ENCODE measurements at places on chromosomes 13 and 19.

GRCh38 chr19:10961073-10961860 lies 437 bp downstream of the SMARCA4 start:
- peak; percentile 36 for DNase-seq

GRCh38 chr13:39364947-39365468 lies 238.0 kb downstream of the LHFPL6 start:
- DNase-seq: no peak

- DNase-seq: no peak
Measured at GRCh38 chr13:43128504-43128961, 105.1 kb downstream of the DNAJC15 start.

DNA sequence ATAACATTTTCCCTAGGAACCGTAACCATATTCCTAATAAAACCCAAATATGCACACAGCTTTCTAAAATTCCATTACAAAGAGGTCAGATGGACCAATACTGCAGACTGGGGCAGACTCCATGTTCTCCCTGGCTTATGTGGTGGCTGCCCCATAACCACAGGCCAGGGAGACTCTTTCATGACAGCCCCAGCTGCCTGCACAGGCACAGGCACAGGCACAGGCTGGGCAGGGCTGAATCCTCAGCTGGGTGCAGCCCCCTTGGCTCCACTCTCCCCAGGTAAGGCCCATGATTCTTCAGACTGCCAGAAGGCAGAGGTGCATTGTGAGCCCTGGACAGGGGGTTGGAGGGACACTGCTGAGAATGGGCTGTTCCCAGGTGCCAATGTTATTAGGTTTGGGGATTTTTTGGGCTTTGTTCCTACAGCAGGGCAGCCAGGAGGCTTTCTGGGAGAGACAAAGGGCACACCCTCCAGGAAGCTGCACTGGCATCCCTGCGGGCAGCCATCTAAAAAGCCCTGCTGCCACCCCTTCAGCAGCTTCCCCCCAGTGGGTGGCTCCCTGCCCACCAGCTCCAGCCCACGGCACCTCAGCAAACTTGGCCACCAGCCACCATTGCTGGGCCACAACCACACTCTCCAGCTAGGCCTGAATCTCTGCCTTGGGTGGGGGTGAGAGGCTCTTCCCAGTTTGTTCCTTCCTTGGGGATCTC lies 20.0 kb downstream of the DOCK9 start:
- no peak for DNase-seq

- DNase-seq: no peak
Measured at GRCh38 chr19:3056417-3057088, 5.7 kb downstream of the TLE5 start.

DNA sequence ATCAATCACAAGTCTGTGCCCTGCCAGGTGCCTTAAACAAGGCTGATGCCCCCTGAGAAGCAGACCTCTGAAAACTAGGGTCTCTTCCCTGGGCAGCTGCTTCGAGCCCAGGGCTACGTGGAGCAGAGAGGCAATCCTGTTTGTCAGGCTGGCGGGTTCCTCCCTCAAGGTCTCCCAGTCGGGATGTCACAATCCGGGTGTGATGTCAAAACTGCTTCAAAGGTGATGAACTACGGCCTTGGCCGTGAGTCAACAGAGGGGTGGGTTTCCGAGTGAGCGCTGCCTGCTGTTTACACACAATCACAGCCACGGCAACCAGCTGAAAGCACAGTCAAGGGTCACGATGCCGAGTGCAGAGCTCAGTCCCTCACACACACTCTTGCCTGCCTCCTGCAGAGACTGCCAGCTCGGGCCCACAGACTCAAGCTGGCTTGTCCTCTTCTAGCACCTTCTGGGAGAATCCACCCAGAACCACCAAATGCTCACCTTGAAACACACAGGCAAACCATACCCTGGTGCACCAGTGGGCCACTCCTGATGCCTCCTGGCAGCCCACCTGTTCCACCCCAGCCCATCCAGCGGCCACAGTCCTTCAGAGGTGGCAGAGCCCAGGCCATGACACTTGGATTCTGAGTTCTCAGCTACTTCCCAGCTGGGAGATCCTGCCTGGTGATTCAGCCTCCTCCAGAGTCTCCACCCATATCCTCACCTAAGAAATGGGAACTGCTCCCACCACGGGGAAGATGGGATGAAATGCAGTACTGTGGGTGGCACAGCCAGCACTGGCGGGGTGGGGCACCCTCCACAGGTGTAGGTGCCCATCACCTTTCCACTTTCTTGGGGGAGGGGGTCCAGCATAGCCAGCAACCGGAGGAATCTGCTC lies 6.8 kb downstream of the ELL start:
- DNase-seq: no peak

DNA sequence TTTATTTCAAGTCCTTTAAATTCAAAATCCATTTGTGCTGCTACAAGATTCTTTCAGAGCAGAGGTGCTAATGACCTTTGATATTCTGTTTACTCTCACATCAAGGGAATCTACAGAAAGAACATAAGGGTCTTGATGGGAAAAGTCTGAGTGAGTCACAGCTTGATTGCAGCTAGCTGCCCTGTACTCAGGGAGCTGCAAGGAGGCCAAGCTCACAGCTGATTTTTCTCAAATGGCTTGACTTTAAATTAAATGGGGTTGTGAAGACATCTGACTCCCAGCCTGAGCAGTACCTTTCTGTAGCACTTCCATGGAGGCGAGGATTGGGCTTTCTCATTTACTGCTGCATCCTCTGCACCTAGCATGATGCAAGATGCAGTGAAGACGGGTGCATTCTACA lies 62.5 kb downstream of the RAP2A start:
- no peak for DNase-seq

GRCh38 chr19:12995596-12996405 lies 526 bp downstream of the NFIX start:
- DNase-seq: no peak

DNA sequence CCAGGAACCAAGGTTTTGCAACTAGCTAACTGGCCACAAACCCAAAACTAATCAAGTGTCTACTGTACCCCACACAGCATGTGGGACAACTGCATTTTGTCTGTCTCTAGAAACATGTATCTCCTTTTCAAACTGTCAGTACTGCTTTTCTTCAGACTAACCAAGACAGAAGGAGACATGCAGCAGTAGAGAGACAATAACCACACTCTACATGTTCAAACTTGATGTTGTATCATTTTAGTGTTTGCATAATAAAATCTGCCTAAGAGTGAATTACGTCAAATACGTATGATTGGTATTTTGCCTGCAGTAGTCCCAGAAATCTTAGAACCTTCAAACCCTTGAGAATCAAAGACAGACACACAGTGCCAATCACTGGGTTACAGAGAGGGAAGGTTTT lies 22.0 kb upstream of the FREM2 start:
- DNase-seq: no peak

- peak; percentile 67 for DNase-seq
Measured at GRCh38 chr13:113815151-113816058, 48.5 kb downstream of the GAS6 start.

DNA sequence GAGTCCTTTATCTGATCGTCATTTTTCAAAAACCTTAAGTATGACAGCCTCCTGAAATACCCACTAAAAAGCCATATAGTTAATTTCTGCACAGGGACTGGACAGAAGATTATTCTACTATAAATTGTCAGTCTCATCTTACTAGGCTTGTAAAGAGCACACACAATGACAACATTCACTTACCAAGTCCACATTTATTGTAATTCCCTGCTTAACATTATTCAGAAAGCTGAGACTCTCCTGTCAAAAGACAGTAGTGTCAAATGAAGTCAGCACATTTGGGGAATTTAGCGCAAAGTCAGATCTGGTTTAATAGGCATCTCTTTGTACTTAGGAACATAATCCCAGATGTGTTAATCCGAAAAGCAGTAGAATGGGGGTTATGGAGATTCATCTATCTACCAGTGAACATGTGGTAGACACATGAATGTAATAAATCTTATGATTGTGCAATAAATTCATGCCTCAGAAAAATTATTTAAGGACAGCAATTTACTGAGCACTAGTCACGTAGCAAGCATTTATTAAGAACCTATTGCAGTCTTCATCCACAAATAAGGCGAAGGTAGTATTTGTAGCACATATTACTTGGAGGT lies 224.6 kb upstream of the GPC6 start:
- DNase-seq: no peak

DNA sequence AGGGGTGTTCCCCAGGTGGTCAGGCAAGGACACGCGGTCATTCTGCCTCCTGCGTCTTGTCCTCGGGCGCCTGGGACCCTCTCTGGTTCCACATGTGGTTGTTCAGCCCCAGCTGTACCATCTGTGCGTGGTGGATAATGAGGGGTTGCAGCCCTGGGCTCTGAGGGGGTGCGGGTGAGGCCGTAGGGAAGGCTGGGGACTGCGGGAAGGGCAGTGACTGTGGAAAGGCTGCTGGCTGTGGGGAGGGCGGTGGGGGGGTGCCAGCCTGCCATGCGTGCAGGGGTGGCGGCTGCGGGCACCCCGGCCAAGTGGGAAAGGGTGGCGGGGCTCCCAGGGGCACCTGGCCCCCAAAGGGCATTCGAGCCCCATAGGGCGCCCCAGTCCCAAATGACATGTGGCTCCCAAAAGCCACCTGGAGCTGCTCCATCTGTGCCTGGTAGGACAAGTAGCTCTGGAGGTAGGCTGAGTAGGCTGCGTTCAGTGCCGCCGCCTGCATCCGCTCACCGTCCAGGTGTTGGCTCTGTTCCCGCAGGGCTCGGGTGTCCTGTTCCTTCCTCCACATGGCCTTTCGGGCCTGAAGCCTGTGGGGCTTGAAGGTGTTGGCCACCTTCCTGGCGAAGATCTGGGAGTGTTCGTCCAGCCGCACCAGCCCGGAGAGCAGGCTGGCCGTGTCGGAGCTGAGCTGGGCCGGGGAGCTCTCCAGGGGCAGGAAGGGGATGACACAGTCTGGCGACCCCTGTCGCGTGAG lies 15.1 kb downstream of the TICAM1 start:
- DNase-seq: no peak

DNA sequence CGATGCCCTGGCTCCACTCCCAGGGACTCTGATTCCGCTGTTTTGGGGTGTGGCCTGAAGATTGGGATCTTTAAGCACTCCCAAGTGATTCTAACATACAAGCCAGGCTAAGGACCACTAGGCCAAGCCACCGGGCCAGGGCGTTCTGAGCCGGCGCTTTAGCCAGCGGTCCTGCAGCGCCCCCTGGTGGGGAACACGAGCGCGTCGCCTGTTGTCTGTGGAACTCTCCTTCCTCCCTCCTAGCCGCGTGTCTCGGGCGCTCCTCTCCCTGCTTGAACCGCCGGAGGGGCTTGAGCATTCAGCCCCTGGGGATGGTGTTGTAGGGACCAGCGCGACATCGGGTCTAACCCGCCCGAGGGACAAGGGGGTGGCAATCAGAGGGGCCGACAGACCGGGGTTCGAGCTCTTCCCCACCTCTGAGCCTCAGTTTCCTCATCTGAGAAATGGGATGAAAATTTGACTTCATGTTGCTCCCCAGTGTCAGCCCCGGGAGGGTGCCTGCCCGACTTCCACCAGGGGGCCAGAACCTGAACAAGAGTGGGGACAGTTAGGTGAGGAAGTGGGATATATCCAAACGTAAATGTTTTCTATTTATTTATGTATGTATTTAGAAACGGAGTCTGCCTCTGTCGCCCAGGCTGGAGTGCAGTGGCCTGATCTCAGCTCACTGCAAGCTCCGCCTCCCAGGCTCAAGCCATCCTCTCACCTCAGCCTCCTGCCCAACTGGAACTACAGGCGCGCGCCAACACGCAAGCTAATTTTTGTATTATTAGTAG lies 18.0 kb upstream of the PNMA8B start:
- DNase-seq: peak; percentile 83

DNA sequence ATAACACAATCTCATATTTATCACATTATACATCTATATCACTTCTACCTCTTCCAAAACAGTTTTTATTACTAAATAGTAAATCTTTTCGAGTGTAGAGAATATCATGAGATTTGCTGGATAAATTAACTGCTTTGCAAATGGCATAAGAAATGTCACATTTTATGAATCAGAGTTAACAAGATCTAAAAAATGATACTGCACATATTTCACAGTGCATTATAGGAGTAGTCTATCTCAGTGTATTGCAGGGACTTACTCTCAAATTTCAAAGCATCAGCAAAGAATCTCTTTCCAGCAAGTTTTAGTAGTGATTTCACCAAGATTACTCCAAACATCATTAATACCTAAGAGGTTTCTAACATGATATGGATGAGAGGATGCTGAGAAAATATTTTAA lies 687.1 kb upstream of the SLITRK1 start:
- no peak for DNase-seq

GRCh38 chr19:32497391-32497790 lies 83.6 kb upstream of the PDCD5 start:
- no peak for DNase-seq

- DNase-seq: peak; percentile 20
Measured at GRCh38 chr19:53537121-53537520, 824 bp upstream of the ZNF331 start.

DNA sequence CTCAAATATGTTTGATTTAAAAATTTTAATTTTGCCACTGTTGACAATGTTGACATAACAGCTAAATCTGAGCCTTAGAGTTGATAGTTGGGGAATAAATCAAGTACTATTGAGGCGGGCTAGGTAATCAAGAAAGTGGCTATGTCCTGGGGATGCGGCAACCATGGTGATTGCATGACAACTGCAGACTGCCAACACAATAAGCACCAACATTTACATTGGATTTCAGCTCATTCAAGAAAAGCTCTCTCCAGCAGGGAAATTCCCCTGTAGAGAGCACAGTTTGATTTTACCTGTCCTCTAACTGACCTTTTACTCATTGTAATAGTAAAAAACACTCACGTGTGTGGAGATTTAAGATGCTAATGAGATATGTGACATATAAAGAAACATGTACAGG lies 63.1 kb downstream of the ZNF100 start:
- DNase-seq: no peak

- DNase-seq: no peak
Measured at GRCh38 chr19:33388231-33388724, 14.8 kb downstream of the CEBPG start.

GRCh38 chr13:103663996-103664395 lies 597.8 kb upstream of the SLC10A2 start:
- DNase-seq: no peak

GRCh38 chr13:102089177-102089576 lies 312.7 kb downstream of the FGF14 start:
- no peak for DNase-seq

DNA sequence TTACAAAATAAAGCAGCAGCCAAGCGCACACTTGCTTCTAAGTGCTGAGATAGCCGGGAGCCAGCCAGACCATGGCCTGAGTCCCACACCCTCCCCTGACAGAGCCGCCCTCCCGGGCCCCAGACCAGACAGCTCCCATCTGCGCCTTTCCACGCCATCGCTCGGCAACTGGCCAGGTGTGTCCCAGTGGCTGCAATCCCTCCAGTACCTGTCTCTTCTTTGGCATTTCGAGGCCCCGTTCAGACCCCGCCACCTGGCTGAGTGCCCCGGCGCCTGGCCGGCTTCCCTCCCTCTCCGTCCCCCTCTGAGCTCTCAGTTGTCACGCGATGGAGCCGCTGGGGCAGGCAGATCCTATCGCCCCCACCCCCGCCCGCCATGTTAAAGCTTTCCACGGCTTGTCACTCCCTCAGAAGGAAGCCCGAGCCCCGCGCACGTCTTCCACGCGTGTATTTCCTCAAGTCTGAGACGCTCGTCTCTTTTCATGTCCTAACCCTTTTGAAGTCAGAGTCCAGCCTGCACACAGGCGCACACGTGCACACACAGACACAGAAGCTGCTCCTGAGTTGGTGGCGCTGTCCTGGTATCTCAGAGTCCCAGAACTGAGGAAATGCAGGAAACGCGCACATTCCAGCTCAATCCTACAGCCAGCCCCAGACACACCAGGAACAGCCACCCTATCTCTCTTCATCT lies 7.9 kb downstream of the MLLT1 start:
- no peak for DNase-seq

Measured in activated CD4-positive, alpha-beta T cell treated with anti-CD3 and anti-CD28 coated beads, Interleukin-2, Interleukin-6, amounts not matched to agents 100 ng/mL and 50 ng/mL, durations not matched to agents 16 hours and 8 hours (primary cell).